ENCODE measurements at places on chromosomes 2 and 18.

GRCh38 chr18:35130236-35130635 is 89.0 kb downstream of the MAPRE2 start:
- DNase-seq: no peak

- DNase-seq: no peak
Observed at GRCh38 chr2:33406622-33407021, 69.8 kb upstream of the RASGRP3 start.

DNA sequence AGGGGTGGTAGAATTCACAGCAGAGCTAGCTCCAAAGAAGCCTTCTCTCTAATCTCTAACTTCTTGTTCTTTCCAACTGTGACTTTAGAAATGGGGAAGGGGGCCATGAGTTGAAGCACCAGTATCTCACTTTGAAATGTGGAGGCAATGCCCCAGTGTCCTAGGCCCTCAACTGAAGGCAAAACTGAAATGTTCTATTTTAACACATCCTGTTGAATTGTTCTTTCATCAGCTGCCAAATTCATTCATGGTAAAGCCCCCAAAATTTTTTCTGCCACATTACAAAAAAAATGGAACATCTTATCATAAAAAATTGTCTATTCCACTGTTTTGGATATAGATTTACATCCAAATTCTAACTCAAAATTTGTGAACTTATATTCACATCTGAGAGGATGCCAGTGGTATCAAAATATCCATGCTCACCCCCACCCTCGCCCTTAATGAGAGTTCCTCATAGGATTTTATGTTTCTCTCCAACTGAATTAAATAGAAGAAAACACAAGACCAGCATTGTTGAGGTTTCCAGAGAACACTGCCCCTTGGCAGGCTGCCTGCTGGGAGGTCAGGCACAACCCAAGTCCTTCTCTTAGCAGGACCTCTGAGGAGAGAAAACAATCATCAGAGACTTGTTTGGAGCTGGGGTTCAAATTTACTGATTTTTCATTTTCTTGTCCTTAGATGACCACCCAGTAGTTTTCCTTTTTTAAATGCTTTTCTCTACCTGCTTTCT is 147.4 kb upstream of the PGAP1 start:
- no peak for DNase-seq

- no peak for DNase-seq
Observed at GRCh38 chr2:229118927-229119326, 152.2 kb downstream of the PID1 start.

DNA sequence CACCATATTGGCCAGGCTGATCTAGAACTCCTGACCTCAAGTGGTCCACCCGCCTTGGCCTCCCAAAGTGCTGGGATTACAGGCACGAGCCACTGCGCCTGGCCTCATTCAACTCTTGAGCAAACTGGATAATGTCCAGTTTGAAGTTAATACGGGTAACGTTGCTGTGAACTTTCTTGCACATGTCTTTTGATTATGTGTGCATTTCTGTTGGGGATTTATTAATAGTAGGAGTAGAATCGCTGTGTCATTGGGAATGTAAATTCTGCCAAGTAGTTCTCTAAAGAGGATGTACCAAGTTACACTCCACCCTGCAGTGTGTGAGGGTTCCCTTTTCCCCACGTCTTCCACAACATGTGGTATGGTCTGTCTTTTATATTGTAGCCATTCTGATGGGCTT is 6.2 kb downstream of the IMPA2 start:
- DNase-seq: peak; percentile 78

DNA sequence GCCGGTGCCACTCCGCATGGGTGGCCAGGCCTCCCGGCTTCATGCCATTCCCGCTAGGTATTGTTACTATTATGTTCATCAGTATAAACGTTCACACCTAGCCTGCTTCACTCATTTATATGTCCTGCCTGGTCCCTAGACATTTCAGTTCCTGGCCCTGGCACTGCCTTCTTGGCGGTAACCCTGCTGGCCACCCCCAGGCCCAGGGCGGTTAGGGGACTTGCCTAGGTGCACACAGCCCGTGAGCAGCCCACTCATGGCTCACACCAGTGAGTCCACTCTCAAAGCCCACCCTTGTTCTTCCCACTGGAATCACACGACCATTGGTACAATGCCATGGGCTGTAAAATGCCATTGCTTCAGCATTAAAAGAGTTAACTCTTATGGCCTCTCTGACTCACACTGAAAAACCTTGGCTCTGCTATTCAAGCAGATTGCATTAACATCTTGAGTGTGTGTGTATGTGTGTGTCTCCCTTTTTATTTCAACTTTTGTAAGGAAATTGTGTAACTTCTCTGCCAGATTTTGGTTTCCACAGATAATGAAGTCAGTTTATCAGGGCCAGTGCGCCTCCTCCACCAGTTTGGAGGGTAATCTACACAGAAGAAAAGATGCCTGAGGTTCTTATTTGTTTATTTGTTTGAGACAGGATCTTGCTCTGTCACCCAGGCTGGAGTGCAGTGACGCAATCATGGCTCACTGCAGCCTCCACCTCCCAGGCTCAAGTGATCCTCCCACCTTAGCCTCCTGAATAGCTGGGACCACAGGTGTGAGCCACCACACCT is 74.2 kb downstream of the RAB31 start:
- DNase-seq: peak; percentile 88

DNA sequence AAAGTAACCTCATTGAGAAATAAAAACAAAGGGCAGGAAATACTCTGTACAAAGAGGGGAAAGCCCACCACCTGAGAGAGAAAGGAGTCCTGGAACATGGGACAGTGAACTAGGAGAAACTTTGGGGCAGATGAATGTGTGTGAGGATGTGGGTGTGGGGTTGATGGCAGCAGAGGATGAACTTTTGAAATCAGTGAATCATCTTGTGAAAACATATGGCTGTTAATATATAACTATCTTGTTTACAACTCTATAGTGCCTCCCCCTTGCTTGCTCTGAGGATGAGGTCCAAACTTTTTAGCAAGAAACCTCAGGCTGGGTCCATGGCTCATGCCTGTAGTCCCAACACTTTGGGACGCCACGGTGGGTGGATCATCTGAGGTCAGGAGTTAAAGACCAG is 171.8 kb upstream of the LHCGR start:
- no peak for DNase-seq

- no peak for DNase-seq
Observed at GRCh38 chr18:80231616-80232015, 15.7 kb downstream of the PARD6G start.

GRCh38 chr2:126753501-126754212 is 97.7 kb downstream of the GYPC start:
- DNase-seq: no peak

DNA sequence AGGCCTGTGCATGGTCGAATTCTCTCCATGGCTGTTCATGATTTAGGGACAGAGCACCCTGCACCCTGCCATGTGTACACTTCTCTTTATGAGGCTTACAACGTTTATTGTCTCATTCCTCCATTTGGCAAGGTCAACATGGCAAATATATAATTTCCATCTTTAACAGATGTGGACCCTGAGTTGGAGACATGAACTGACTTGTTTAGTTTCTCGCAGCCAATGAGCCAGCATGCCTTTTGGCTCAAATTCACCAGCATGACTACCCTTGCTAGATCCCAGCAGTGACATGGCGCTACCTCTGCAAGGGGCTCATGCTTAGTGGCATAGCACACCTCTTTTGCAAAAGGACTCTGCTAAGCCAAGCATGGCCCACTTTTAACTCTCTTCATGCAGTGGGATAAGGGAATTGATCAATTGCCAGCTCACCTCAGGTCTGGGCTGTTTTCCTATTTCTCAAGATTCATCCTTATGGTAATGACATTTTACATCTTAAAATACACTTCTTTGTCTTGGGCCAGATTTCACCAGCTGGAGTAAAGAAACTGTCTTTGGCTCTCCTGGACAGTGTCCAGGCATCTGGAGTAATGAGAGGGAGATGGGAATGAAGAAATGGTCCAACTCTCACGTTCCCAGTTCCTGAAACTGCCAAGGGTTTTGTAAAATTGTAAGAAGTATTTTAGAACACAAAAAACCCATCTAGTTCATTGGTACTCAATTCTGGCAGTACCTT is 159.5 kb downstream of the SETBP1 start:
- DNase-seq: no peak

DNA sequence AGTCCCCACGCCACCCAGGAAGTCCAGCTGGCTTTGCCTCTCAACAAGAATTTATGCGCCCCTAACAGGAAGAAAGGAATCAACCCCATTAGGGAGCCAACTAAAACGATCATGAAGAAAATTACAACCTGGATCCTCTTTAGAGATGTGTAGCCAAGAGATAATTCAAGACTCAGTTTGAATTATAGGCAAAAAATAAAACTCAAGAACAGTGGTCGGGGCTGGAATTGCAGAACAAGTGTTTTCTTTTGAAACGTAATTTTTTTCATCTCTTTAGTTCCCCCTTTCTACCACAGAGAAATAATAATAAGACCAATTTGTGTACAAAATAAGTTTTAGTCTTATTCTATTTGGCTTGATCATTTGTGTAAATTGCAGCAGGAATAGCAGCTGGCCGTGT is 22.4 kb downstream of the PDCD1 start:
- no peak for DNase-seq

DNA sequence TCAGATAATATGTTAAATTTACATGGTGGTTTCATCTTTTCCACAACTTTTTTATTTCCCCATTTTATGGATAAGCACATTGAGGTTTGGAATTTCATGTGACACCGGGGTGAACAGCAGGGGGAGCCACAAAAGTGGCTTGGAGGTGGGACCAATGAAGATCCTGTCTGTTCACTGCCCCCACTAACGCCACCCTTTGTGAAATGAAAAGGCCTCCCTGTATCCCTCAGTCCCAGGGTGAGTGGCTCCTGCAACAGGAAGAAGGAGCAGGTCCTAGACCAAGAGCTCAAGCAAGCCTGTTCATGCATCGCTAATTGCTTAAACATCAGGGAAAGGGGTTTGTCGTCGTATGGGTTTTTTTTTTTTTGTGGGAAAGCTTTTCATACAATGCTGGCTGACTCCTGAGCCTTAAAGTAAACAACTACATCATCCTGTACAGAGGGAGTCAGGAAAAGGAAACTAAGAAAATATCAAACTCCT is 267.8 kb upstream of the EPAS1 start:
- DNase-seq: no peak

- no peak for DNase-seq
Observed at GRCh38 chr18:13243363-13243762, 24.8 kb downstream of the LDLRAD4 start.

- no peak for DNase-seq
Observed at GRCh38 chr2:136383167-136383566, 265.2 kb upstream of the CXCR4 start.

GRCh38 chr2:234960175-234961088 is 8.6 kb downstream of the SH3BP4 start:
- DNase-seq: peak; percentile 56

DNA sequence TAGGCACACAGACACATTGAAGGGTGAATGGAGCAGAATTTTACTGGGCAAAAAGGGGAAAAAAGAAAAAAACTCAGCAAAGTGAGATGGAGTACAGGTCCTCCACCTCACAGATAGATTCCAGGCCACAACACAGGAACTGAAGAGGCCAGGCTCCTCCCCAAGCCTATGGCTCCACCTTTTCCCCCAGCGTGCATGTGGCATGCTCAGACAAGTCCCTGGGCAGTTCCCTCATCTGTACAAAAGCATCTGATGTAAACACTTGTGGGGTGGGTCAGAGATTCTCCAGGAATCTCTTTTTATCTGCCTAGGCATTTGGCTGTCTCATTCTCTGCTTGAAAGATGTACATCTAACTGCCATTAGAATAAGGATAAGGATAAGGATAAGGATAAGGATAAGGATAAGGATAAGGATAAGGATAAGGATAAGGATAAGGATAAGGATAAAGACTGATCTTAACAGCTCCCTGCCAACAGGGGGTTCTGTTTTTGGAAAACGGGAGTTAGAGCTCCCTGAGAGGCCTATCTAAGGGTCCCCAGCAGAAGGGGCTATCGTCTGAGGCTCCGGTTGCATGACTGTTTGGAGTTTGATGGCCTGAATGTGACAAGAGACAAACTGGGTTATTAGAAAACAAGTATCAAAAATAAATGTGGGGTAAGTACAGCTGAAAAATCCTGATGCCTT is 17.2 kb upstream of the ASXL3 start:
- DNase-seq: peak; percentile 87

Data from OCI-M1 (cell line).